ENCODE measurements at places on chromosomes 13 and 19. TPM values are rescaled to one million over a fixed set of nuclear protein-coding genes. Genes with fewer than 3 reads are reported as not detected.

DNA sequence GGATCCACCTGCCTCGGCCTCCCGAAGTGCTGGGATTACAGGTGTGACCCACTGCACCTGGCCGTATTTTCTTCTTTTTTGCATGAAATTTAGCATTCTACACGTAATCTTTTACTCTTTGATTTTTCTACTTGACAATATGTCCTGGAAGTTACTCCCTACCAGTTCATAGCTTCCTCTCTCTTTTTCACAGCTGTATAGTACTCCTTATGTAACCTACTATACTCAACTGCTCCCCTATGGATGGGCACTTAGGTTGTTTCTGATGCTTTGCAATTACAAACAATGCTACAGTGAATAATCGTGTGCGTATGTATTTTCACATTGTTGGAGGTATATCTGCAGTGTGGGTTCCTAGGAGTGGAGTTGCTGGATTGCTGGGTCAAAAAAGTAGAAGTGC is 90.5 kb upstream of the FARP1 start:
- no peak for DNase-seq

DNA sequence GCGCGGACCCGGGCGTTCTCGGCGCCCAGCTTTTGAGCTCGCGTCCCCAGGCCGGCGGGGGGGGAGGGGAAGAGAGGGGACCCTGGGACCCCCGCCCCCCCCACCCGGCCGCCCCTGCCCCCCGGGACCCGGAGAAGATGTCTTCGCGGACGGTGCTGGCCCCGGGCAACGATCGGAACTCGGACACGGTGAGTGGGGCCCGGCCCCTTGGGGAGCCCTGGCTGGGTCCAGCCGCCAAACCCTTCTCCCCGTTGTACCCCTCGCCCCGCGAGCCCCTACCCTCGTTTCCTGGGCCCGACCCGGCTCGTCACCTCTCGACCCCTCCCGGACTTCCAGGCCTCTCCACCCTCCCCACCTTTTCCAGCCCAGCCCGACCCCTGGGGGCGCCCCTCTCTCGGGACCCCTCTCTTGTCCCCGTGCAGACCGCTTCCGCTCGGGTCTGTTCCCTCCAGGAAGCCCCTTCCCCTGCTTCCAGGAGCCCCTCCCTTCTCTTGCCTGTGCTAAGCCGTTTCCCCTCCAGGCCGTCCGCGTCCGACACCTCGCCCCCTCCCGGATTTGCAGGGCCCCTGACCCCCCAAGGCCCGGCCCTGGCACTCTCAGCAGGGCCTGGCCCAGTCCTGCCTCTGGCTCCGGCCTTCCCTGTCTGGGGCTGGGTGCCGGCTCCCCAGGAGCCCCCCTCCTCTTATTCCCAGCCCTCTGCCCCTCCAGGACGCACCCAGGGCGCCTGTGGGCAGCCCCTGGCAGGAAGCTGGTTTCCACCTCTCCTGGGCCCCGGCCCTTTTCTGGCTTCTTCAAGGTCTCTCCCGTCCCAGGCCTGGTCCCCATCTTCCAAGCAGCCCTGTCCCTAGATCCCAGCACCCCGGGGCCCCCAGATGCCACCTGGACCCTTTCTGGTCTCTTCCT is 632 bp downstream of the MARK4 start:
- peak; percentile 50 for DNase-seq

DNA sequence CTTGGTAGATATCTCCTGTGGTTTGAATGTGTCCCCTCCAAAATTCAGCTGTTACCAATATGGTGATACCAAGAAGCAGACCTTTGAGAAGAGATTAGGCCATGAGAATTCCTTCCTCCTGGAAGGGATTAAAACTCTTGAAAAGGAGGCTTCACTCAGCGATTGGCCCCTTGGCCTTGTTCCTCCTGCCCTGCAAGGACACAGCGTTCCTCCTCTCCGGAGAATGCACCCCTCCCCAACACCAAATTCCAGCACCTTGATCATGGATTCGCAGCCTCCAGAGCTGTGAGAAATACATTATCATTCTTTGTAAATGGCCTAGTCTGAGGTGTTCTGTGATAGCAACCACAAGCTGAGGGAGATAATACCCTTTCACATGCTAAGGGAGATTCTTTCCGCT is 34.5 kb upstream of the ARHGEF7 start:
- no peak for DNase-seq

GRCh38 chr13:29550430-29550988 is 45.0 kb downstream of the SLC7A1 start:
- DNase-seq: no peak

DNA sequence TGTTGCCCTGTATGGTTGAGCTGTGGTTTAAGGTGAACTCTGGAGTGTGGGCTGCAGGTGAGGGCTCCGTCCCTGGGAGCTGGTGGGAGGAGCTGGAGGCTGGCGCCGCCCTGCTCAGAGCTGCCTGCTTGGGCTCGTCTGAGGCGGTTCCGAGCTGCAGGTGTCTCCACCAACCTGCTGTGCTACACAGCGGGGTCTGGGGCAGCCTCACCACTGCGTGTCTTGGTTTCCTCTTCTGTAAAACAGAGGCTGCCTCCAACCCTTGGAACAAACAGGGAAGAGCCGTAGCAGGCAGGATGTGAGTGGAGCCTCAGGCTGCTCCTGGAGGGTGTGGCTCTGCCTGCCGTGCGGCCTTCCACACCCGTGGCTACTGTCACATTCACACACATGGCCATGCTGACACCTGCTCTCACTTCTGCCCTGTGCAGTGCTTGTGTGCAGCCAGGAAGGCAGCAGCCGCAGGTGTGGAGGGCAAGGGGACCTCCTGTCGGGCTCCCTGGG is 21.4 kb downstream of the NAXD start:
- DNase-seq: no peak

Gene ZNF844
- 13.5 TPM for total RNA-seq

Gene OR7C1
- total RNA-seq: not detected

Gene ZNF682
- total RNA-seq: 20.0 TPM

GRCh38 chr13:41428155-41428554 is 29.2 kb upstream of the RGCC start:
- DNase-seq: peak; percentile 36

Gene USF2
- 38.7 TPM for total RNA-seq

DNA sequence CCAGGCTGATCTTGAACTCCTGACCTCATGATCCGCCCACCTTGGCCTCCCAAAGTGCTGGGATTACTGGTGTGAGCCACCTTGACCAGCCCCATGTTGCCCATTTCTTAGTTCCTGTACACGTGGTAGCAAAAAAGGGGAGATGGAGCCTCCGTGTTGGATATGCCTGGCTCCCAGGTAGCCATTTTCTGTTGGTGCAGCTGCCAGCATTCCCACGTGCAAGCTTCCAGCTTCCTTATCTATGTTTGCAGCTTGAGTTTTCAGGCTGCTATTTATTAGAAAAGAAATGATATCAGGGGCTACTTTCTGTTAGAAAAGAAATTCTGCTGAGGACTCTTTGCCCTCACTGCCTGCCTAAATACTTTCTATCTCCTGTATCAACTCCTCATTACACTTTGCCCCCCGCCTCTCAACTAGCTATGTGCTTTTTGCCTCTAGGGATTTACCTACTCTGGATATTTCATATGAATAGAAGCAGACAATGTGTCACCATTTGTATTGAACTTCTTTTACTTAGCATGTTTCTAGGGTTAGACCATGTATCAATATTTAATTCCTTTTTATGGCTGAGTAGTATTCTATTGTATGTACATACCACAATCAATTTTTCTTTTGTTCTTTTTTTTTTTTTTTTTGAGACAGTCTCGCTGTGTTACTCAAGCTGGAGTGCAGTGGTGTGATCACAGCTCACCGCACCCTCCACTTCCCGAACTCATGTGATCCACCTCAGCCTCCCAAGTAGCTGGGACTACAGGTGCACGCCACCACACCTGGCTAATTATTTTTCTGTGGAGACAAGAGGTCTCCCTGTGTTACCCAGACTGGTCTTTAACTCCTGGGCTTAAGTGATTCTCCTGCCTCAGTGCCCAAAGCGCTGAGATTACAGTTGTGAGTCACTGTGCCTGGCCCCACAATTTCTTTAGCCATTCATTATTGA is 3.4 kb upstream of the TMED1 start:
- DNase-seq: no peak

- DNase-seq: no peak
Observed at GRCh38 chr13:113922412-113923118, 51.3 kb downstream of the C13orf46 start.

GRCh38 chr13:27396252-27396846 is 28.1 kb upstream of the GTF3A start:
- no peak for DNase-seq

Gene WASF3
- 20.4 TPM for total RNA-seq

DNA sequence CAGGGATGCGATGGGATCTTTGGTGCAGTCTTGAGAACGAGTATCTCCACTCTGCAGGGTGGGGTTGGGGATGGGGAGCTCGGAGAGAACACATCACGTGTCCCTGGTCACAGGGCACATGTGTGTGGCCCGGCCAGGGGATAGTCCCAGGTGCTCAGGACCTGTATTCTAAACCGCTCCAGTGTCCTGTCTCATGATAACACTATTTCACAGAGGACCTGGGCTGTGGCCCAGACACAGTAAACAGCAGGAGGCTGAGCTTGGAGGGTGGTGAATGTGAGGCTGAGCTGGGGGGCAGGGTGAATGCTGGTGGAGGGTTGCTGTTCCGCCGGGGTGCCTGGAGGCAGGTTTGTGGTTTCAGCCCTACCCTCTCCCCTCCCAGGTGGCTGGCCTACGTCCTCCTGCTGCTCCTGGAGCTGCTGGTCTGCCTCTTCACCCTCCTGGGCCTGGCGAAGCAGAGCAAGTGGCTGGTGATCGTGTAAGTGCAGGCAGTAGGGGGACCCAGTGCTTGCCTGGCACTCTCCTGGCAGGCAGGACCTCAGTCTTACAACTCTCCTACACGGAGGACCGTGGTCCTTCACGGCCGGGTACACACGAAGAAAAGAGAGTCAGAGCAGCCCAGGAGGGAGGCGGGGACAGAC is 11.1 kb downstream of the TTYH1 start:
- DNase-seq: peak; percentile 24

DNA sequence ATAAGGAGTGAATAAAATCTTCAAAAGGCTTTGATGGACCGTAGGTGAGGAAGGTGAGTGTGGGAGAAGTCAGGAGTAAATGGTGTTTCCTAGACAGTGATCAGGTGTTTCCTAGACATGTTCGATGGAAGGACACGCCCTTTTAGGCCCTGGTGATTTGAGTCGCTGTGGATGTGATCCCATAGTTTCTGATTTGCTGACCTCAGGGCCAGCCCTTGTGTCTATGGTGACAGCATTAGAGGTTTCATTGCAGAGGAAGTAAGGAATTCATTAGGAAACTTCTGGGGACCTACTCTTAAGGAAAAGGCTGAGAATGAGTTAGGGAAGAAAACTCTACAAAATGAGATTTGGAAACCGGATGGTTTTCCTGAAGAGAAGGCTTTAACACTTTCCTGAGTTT is 31.5 kb upstream of the RNF113B start:
- DNase-seq: no peak

DNA sequence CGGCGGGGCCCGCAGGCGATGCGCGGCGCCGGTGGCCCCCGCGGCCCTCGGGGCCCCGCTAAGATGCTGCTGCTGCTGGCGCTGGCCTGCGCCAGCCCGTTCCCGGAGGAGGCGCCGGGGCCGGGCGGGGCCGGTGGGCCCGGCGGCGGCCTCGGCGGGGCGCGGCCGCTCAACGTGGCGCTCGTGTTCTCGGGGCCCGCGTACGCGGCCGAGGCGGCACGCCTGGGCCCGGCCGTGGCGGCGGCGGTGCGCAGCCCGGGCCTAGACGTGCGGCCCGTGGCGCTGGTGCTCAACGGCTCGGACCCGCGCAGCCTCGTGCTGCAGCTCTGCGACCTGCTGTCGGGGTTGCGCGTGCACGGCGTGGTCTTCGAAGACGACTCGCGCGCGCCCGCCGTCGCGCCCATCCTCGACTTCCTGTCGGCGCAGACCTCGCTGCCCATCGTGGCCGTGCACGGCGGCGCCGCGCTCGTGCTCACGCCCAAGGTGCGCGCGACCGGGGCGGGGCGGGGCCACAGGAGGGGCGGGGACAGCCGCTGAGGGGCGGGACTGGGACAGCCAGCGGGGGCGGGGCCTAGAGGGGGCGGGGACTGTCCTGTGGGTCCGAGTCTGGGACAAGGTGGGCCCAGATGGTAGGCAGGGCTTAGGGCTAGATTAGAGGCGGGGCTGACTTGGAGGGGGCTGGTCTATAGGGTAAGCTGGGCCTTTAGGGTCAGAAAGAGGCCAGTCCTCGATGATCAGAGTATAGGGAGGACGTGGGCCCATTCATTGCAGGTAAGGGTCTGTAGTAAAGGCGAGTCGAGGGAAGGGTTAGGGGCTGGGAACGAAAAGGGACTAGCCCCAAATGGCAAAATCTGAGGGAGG is 5.1 kb downstream of the GRIN2D start:
- DNase-seq: peak; percentile 77

- peak; percentile 72 for DNase-seq
Observed at GRCh38 chr19:38228491-38229439, 4.7 kb upstream of the DPF1 start.

Gene FBXO27
- total RNA-seq: 8.6 TPM

Gene SPINT2
- total RNA-seq: 104 TPM

DNA sequence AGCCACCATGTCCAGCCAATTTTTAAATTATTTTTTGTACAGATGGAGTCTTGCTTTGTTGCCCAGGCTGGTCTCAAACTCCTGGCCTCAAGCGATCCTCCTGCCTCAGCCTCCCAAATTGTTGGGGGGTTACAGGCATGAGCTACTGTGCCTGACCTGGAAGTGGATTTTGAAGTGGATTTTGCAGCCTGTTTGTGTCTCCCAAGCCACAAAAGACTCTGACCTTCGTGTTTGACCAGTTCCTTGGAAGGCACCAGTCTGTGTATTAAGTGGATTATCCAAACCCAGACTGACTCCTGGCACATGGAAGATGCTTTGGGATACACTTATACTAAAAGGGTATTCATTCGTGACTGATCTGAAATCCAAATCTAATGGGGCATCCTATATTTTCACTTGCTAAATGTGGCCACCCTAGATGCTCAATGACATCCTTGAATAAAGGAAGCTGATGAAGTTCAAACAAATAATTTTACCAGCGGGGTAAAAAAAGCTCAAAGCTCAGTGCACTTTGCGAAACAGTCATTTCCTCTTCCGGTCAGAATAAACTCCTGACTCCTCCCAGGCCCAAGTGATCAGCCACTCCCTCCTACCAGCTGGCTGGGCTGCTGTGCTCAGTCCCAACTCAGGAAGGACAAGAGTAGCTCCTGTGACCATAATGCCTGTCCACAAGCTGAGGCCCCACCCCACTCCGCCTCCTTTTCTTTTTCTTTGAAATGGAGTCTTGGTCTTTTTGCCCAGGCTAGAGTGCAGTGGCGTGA is 32.6 kb upstream of the GATAD2A start:
- DNase-seq: no peak

DNA sequence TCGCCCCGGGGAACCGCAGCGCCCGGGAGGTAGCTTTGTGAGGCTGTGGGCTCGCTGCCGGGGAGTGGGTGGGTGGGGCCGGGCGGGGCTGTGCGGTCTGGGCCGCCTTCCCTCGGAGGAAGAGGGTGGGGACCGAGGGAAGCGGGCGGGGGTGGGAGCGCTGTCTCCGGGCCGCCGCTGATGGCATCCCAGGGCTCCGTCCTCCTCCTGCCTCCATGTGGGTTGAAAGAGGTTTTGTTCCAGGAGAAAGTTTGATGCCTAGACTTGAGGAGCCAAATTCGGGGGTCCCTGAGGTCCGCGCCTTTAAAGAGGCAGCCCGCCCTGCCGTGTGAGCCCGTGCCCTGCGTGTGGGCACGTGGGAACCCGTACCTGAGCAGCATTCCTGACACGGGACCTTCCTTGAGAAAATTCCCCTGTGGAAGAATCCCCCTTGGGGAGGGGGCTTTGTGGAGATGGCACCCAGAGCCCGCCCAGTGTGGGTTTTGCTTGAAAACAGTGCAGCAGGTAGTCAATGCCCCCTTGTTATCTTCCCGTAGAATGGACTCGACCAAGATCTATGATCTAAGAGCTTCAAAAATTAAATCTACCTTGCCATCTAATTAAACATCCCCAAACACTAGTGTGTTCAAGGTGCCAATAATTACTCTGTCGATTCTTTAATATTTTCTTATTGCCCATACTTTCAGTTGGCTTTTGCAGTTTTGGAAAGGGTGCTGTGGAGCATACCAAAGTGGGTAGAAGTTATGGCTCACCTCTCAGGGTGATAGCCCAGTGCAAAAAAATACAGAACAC is 107.8 kb downstream of the RXFP2 start:
- DNase-seq: no peak
